Progenitor cell of endocrine pancreas (in vitro differentiated cells): ENCODE measurements at places on chromosomes 2 and 18. TPM values are rescaled to one million over a fixed set of nuclear protein-coding genes. Genes with fewer than 3 reads are reported as not detected.

DNA sequence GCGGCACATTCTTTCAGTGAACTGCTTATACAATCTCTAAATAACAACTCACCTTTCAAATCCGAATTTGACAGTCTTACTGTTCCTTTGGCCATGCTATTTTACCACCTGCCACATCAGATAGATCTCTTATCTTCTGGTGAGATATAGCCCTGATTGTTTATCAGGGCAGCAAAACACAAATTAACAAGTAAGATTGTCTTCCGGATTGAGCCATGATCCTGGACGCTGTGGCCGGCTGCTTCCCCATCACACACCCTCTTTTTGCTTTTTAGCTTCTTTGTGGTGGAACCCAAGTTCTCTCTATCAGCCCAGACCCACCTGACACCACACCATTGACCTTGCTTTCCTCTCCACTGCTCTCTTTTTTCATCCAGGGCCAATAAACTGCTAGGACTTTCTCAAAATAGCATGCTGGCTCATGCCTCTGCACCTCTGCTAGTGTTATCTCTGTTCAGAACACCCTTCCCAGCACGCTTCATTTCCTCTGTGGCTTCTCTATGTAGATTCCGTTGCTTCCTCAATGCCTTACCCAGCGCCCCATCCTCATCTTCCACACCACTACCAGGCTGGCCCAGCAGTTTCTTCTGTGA, 111.8 kb upstream of the CNTNAP5 start:
- no peak overlapping the region for H3K4me3 ChIP-seq
- peaks cover 18% of the 10 kb centered on the region for H3K4me1 ChIP-seq
- H3K27me3 ChIP-seq: peaks cover 3% of the 10 kb centered on the region
- no peaks in the 10 kb centered on the region for H3K36me3 ChIP-seq
- peak overlapping the region; percentile 54 for H3K27ac ChIP-seq
- DNase-seq: no peak

DNA sequence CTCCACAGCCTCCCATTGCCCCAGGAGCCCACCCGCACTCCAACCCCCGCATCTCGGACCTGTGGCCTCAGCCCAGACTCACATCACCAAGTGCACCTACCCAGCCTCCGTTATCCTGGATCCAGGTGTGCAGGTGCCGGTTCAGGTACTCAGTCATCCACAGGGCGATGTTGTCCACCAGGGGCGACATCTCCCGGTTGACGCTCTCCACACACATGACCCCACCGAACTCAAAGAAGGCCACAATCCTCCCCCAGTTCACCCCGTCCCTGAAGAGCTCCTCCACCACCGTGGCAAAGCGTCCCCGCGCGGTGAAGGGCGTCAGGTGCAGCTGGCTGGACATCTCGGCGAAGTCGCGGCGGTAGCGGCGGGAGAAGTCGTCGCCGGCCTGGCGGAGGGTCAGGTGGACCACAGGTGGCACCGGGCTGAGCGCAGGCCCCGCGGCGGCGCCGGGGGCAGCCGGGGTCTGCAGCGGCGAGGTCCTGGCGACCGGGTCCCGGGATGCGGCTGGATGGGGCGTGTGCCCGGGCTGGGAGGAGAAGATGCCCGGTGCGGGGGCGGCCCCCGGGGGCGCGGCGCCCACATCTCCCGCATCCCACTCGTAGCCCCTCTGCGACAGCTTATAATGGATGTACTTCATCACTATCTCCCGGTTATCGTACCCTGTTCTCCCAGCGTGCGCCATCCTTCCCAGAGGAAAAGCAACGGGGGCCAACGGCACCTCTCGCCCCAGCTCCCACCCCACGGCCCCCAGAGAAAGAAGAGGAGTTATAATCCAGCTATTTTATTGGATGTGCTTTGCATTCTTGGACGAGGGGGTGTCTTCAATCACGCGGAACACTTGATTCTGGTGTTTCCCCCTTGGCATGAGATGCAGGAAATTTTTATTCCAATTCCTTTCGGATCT, 1.3 kb downstream of the BCL2 start:
- H3K4me3 ChIP-seq: peak overlapping the region; percentile 90
- peak; percentile 45 for DNase-seq
- H3K27me3 ChIP-seq: peaks cover 37% of the 10 kb centered on the region

DNA sequence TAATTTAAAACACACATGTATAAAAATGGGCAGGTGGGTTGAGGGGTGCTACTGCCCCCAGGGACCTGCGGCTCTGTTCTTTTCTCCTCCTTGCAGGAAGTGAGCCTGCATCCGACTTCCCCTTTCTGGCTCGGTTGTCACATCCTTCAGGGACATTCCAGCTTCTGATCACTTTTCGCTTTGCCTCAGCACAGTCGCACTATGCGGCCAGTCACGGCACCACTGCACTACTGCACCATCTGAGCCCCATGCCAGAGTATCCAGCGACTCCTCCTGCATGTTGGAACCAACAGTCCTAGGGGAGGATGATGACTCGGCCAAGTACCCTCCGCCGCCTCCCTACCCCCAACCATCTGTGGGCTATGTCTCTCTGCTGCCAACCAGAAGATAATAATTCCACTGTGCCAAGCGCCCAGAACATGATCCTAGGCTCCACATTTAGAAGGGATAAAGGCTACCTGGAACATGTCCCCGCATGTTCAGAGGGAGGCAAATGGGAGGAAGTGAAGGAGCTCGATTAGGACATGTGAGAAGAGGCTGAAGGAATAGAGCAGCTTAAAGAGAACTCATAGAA, 17.6 kb downstream of the CDC42EP3 start:
- H3K27ac ChIP-seq: no peak overlapping the region
- no peaks in the 10 kb centered on the region for H3K27me3 ChIP-seq
- peaks cover 16% of the 10 kb centered on the region for H3K36me3 ChIP-seq
- H3K4me3 ChIP-seq: no peak overlapping the region

GRCh38 chr2:226673314-226673723, 126.3 kb downstream of the IRS1 start:
- H3K4me1 ChIP-seq: peaks cover 3% of the 10 kb centered on the region
- no peak overlapping the region for H3K27ac ChIP-seq
- no peak overlapping the region for H3K4me3 ChIP-seq
- no peaks in the 10 kb centered on the region for H3K36me3 ChIP-seq

DNA sequence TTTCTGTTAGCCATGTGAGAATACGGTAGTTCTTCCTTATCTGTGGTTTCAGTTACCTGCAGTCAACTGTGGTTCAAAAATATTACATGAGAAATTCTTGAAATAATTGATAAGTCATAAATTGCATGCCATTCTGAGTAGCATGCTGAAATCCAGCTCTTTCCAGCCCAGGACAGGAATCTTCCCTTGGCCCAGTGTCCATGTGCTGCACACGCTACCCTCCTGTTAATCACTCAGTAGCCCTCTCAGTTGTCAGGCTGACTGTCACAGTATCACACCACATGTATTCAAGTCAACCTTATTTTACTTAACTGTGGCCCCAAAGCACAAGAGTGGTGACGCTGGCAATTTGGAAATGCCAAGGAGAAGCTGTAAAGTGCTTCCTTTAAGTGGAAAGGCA, 141.1 kb downstream of the TANC1 start:
- H3K27me3 ChIP-seq: no peaks in the 10 kb centered on the region
- no peak for DNase-seq
- no peaks in the 10 kb centered on the region for H3K4me1 ChIP-seq
- H3K4me3 ChIP-seq: no peak overlapping the region
- no peaks in the 10 kb centered on the region for H3K36me3 ChIP-seq

DNA sequence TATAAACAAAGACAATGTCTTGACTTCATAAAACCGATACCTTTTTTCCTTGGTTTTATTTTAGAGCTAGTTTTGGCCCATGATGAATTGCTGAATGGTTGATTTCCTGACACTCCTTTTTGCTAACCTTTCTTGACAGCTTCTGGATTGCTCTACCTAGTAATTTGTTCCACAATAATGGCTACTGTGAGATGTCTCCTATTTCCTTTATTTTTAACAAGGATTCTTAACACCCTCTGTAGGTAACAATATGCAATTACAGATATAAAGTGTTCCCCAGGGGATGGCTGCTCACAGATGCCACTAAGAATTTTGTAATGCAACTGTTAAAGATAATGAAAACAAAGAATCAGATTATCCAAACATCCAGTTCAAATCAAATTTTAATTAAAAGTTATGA, 100.8 kb upstream of the ATP5MC3 start:
- no peak overlapping the region for H3K4me3 ChIP-seq
- no peaks in the 10 kb centered on the region for H3K27me3 ChIP-seq
- H3K27ac ChIP-seq: no peak overlapping the region

GRCh38 chr18:31633392-31634330, 42.0 kb downstream of the TTR start:
- H3K36me3 ChIP-seq: peaks cover 26% of the 10 kb centered on the region
- no peak overlapping the region for H3K4me3 ChIP-seq
- DNase-seq: no peak
- H3K27me3 ChIP-seq: no peaks in the 10 kb centered on the region

The TNFRSF11A gene
- total RNA-seq: 0.43 and 0.64 TPM in 2 replicates

The PHOSPHO2 gene
- 13.5 and 17.3 TPM in 2 replicates for total RNA-seq

The NGEF gene
- total RNA-seq: 0.71 and 1.2 TPM in 2 replicates

The TRPM8 gene
- not detected in 2 replicates for total RNA-seq

The AQP12B gene
- total RNA-seq: not detected in 2 replicates

The STARD6 gene
- not detected in 2 replicates for total RNA-seq
